ENCODE measurements at places on chromosomes 5 and 9.

GRCh38 chr5:33148076-33148513, 292.7 kb upstream of the TARS1 start:
- DNase-seq, result no peak

DNA sequence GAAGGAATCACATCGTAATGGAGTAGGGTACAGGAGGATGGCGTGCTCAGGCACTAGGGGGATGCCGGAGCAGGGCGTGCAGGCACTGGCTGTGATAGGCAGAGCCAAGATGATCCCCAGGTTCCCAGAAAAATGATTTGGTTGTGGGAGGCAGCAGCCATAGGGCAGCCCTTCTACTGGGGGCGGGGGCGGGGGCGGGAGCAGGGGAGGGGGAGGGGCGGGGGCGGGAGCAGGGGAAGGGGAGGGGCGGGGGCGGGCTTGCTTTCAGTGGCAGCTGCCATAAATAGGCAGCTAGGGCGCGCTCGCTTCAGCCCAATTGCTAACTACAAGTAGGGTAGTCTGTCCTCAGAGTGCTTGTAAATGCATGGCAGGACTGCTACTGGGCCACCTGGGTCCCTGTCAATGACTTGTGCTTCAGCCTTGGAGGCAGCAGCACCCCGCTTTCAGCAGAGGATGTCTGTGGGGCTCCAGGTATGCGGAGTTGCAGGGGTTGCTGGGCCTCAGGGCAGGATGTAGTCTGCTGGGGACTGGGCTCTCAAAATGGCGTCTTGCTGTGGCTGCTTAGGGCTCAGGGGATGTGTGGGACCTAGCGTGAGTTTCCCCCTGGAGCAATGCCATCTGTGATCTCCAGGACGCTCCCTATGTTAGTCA, 354.3 kb downstream of the RAB3C start:
- no peak for DNase-seq

GRCh38 chr5:114407783-114408182, 45.9 kb downstream of the KCNN2 start:
- no peak for DNase-seq

GRCh38 chr9:113896713-113897112, 20.6 kb downstream of the ZNF618 start:
- DNase-seq, result no peak

GRCh38 chr5:137078171-137078665, 420.9 kb downstream of the SPOCK1 start:
- DNase-seq, result no peak

DNA sequence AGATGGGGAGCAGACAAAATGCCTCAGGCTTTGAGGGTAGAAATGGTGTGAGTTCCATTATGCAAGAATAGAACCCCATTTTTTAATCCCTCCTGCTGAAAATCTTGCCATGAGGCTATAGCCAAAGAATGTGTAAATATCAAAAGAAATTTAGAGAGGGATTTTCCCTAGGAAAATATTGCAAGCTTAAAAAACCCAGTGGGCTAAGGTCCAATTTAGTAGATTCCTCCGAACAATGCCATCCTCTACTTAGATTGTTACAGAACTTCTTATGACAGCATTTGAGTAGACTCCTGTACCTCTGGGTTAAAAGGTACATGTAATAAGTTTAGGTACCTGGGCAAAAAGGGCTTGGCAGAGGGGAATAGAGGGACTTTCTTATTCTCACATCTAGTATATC, 138.4 kb downstream of the GHR start:
- DNase-seq, result no peak

- no peak for DNase-seq
These were observed 107.8 kb downstream of the PCSK5 start for GRCh38 chr9:75998096-75998780.

- no peak for DNase-seq
These were observed 1672.9 kb upstream of the ACO1 start for GRCh38 chr9:30711591-30711990.

DNA sequence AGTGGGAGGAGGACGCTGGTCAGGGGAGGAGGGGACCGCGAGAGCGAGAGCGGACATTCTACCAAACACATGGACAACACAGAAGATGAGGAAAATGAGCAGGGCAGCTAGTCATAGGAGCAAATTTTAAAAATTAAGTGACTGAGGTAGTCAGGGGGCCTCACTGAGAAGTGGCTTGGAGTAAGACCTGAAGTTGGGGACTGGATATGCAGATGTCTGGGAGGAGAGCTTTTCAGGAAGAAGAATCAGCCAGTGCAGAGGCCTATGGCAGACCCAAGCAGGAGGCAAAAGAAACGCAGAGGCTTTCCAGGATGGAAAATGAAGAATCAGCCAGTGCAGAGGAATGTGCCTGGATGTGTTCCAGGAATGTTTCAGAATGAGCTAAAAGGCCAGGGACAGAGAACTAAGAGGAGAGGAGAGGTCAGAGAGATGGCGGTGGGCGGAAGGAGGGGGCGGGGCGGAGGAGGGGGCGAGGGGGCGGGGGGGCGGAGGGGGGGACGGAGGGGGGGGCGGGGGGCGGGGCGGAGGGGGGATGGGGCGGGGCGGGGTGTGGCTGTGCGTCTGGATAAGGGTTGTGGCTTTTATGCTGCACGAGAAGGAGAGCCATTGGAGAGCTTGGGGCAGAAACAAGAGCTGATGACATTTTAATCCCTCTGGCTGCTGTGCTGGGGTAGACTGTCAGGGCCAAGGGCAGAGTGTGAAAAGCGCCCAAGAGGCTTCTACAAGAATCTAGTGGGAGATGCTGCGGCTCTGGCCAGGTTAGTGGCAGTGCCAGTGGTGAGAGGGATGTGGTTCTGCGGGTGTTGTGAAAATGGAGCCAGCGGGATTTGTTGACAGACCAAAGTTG, 129.6 kb downstream of the KCNIP1 start:
- no peak for DNase-seq

DNA sequence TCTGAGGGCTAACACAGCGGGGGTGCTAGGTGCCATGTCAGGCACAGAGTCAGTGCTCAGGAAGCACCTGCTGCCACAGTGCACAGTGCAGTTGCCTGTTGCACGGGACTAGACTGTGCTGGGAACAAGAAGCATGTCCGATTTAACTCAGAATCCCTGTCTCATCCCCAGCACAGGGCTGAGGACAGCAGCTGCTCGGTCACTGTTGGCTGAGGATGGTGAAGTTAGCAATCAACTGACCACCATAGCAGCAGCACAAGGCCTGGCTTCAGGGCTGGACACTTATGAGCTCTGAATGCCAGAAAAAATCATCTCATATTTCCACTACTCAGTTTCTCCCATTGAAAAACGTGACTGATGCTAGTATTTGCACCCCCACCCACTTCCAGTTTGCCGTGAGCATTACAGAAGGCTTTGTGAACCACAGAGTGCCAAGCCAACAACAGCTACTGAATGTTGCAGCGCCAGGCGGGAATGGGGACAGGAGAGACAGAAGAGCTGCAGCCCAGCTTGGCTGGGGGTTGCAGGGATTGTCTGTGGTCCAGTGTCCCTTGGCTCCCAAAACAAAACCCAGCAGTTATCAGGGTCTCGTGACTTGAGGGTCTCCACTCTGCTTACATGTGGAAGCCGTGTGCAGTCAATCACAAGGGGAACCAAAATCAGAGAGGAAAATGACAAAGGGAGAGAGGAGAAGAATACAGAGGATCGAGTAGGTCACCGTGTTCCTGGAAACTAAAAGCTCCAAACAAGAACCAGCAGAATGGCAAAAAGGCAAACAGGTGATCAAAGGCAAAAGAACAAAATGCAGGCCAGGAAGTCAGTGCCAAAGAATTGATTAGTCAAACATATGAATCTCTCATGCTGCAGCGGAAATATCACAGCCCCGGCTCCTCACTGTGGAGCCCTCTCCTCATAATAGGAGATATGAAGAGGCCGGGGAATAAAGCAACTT, 155.6 kb downstream of the CRB2 start:
- no peak for DNase-seq
